ENCODE measurements at places on chromosomes 2 and 18.

DNA sequence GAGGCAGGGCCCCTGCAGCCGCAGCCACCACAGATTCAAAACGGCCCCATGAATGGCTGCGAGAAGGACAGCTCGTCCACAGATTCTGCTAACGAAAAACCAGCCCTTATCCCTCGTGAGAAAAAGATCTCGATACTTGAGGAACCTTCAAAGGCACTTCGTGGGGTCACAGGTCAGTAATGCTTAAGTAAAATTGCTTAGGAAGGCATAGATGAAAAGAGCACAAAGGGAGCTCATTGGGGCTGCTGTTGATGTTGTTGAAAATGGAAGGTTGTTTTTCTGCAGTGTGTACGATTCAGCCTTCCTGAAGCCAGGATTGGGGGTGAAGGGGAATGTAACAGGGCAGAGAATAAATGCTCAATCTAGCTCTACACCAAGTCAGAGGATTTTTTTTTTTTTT is 90.5 kb downstream of the KCTD18 start:
- no peak for DNase-seq

- no peak for DNase-seq
Observed at GRCh38 chr2:238895891-238896600, 48.2 kb downstream of the TWIST2 start.

DNA sequence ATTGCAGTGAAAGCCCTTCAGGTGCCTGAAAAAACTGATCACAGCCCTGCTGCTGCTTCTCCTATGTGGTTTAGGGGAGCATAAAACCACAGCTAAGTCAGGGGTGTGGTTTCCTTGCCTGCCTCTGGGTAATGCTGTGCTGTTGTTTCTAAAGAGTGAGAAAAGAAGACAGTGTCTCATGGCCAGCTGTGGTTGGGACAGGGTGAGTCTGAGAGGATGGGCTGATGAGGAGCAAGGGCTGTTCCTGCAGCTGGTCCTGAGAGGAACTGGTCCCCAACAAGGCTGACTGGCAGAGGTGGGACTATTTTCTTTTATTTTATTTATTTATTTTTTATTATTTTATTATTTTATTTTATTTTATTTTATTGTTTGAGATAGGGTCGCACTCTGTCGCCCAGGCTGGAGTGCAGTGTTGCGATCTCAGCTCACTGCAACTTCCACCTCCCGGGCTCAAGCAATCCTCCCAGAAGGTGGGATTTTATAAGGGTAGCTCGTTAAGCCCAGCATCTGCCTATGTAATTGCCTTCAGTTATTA is 236.7 kb downstream of the FHOD3 start:
- DNase-seq = no peak

DNA sequence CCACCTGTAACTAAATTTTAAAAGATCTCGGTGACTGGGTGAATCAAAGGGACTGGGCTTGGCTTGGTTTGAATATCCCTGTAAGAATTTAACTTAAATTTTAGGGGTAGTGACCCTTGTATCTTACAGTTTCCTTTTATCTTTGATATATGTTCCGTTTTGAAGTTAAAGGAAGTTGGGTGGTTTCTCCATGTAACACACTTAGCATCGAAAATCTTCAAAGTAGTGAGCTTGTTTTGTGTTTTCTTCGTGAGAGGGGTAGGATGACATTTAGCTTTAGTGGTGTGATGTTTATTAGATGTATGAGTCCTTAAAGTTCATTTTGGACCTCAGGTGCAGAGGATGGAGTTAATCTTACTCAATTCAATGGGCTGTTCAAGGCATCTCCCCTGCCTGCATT is 1.6 kb downstream of the WDR7 start:
- no peak for DNase-seq

DNA sequence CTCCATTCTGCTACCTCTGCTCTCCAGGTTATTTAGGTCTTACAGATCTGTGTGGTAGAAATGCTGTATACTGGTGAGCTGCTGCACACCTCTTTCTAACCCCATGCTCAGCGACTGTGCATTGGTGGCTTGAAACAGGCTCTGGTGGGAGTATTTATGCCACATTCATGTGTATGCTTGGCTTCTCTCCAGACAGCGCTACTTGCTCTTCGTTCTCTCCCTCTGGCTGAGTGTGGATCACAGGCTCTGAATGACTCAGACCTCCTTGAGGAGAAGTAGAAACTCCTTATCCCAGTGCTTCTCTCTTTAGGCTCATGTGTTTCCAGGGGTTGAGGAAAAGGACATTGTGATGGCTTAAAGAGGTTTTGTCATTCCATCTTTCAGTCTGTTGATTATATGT is 54.9 kb downstream of the FHOD3 start:
- no peak for DNase-seq

DNA sequence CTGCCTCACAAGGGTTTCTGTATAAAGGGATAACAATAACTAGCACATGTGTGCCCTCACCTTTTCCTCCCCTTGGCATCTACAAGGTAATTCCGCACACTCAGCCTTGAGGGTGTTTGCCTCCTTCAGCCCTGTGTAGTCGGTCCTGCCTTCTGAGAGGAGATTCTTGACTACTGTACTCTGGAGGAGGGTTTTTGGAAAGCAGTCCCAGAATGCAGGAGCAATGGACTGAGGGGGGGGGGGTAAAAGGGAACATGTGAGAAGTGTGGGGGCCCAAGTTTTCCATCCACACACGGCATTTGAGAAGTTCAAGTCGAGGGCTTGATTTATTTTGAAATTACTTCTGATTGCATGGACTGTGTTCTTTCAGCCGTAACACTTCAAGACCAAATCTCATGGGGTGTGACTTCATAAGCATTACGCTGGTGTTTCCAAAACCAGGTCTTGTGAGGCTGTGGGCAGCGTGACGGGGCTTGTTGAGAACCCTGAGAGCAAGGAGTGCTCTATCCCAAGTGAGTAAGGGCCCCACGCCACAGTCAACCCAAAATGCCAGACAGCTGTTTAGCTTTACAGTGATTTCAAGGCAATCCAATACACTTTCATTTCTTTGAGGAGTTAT is 198.7 kb upstream of the MEIS1 start:
- DNase-seq = no peak

DNA sequence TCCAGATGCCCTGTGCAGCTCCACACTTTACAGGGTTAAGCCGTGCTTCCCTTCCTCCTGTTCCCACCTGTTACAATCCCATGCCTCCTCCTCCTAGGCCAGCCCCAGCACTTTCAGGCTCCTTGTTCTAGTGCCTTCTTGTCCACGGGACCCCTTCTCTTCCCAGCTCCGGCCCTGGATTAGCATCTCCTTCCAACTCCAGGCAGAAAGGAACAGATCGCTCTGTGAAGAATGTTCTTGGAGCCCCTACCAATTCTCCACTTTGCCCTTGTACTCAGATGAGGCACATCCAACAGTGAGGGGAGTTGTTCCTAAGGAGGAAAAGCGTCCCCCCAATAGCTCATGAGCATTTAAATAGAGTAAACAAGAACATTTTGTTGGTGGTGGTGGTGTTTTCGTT is 72.7 kb downstream of the CABLES1 start:
- no peak for DNase-seq

GRCh38 chr2:230907361-230908091 is 17.5 kb downstream of the GPR55 start:
- DNase-seq = no peak

- DNase-seq = no peak
Observed at GRCh38 chr2:183163821-183164649, 39.8 kb downstream of the NUP35 start.

GRCh38 chr18:55779691-55780585 is 191.9 kb upstream of the TCF4 start:
- no peak for DNase-seq

- DNase-seq = no peak
Observed at GRCh38 chr18:24868311-24868710, 407.9 kb downstream of the HRH4 start.

DNA sequence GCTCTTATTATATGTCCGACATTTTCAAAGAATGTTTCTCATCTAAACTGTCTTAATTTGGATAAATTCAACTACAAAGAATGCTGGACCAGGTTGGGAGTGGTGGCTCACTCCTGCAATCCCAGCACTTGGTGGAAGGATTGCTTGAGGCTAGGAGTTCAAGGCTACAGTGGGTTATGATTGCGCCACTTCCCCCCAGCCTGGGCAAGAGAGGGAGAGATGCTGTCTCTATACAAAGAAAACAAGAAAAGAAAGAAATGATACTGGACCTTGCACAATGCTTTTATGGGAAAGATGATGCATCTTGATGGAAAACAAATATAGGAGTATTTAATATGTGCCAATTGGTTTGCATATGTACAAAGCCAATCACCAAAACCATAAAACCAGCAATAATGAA is 296.7 kb downstream of the LPIN1 start:
- no peak for DNase-seq

- no peak for DNase-seq
Observed at GRCh38 chr2:54306556-54306955, 50.5 kb upstream of the TSPYL6 start.

GRCh38 chr2:60213865-60214625 is 339.4 kb downstream of the BCL11A start:
- no peak for DNase-seq

GRCh38 chr2:237876951-237877491 is 17.6 kb downstream of the RAMP1 start:
- DNase-seq = no peak

DNA sequence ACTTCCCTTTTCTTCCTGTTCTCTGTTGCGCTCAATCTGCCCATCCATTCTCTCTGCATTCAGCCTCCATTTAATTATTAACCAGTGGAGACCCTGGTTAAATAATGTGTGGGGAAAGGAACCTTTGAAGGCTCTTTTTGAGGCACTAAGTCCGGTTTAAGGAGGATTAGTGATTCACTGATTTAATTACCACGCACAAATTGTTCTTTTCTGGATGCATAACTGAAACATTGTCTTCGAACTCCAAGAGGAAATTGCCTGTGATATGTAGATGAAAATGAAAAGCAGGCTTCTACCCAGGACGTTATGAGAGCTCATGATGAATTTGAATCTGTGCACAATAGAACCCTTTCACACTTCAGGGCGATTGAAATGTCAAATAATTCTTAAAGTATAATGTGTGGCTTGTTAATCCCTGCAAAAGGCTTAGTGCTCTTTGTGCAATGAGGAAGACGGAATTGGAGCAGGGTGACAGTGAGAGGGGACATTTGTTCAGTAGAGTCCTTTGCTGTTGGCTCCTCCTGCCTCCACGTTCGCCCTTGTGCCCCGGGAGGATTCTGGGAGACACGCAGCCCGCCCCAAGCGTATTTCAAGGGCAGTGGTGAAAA is 51.1 kb upstream of the ZNF236 start:
- DNase-seq = no peak

DNA sequence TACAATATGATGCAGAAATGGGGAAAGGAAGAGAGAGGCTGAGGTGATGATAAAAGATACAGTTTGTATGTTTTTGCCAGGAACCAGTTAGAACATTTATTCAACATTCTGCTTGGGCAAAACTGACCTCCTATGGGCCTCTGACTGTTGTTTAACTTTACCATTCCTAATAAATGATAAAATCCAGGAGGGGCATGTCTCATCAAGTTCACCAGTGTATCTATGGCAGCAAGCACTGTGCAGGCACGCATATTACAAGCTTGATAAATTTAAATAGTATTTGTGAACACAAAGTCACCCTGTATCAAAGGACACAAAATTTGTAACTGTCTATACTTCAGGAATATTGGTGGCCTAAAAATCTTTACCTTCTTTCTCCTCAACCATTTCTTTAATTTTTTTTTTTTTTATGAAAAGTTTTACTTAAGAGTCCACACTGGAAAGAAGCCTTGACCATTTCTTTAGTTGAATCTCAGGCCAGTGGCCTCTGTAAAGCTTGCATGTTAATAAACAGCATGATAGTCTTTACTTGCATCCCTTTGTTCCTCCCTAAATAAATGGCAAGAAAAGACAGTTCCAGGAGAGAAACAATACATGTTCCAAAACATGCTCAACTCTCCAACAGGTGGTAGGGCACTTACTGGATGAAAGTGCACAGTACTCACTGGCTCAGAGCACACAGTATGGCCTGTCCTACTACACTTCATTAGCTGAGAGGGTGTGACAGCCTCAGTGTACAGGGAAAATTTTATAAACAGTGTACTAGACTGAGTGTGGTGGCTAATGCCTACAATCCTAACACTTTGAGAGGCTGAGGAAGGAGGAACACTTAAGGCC is 52.3 kb downstream of the SOS1 start:
- DNase-seq = no peak

DNA sequence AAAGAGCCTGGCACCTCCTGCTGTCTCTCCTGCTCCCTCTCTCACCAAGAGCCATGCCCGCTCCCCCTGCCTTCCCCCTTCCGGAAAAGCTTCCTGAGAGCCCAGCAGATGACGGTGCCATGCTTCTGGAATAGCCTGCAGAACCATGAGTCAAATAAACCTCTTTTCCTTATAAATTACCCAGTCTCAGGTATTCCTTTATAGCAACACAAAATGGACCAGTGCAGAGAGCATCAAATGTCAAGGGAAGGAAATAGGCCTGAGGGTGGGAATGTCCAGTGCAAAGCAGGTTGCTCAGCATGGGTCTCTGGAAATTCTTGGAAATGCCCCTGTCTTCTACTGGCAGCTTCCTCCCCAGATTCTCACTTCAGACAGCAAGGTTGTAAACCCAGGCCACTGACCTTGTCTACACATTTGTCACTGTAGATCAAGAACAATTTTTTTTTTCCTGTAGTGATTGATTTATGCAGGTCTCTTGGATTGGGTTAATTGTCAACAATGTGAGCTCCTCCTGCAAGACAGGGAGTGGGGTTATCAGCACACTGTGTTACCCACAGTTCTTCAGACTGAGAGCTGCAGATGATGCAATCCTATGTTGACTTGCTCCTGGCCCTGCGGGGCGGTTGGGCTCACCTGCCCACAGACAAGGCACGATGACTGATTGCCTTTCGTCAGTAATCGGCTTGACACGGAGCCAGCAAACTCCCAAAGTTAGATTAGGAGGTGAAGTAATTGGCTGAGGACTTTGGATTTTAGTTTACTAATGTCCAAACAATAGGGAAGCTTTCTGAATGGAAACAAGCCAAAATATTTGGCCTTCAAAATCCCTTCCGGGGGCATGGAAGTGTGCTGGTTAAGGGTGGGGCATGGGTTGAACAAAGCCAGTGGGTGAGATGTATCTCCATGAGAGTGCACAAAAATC is 5.4 kb upstream of the BOD1L2 start:
- no peak for DNase-seq

DNA sequence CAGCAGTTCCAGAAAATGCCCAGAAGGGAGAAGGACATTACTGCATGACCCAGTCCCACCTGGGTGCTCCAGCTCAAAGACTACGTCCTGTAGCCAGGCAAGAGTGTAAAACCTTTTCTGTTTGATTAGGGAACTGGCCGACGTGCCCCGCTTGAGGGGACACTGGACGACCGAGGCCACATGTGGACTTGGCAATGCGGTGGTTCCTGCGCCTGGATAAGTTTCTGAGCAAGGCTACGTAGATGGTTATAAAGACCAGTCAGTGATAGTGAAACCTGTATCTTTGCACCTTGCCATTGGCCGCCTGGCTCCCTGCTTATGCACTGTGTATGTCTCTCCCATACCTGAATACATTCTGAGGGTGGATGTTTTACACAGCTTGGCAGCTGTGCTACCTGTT is 567.0 kb upstream of the CRIM1 start:
- DNase-seq = no peak

GRCh38 chr2:65142515-65142914 is 12.6 kb upstream of the RAB1A start:
- no peak for DNase-seq

GRCh38 chr2:101199251-101199791 is 48.1 kb upstream of the TBC1D8 start:
- DNase-seq = no peak

All from stimulated activated CD8-positive, alpha-beta memory T cell treated with anti-CD3 and anti-CD28 coated beads, Interleukin-7, amount 100 ng/mL, for 4 hours (primary cell).